A172 (cell line): ENCODE measurements at places on chromosomes 2 and 18. TPM values are rescaled to one million over a fixed set of nuclear protein-coding genes. Genes with fewer than 3 reads are reported as not detected.

GRCh38 chr18:904218-905090 lies at the start of gene ADCYAP1:
Gene ADCYAP1 (plus strand): TSS chr18:904871. CDS start chr18:905387, 516 bp downstream.
- DNase-seq = no peak

- DNase-seq = no peak
These were observed 24.2 kb upstream of the GMPPA start for GRCh38 chr2:219474285-219475060.

DNA sequence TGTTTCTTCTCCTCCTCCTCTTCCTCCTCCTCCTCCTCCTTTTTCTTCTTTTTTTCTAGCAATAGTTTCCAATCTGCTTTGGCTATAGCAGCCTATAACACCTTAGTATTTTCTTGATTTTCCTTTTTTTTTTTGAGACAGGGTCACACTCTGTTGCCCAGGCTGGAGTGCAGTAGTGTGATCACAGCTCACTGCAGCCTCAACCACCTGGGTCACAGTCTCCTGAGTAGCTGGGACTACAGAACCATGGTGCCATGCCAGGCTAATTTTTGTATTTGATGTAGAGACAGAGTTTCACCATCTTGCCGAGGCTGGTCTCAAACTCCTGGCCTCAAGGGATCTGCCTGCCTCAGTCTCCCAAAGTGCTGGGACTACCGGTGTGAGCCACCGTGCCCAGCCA lies 10.7 kb upstream of the THNSL2 start:
- DNase-seq = no peak

GRCh38 chr2:182994228-182994912 lies 43.9 kb downstream of the NCKAP1 start:
- DNase-seq = no peak

DNA sequence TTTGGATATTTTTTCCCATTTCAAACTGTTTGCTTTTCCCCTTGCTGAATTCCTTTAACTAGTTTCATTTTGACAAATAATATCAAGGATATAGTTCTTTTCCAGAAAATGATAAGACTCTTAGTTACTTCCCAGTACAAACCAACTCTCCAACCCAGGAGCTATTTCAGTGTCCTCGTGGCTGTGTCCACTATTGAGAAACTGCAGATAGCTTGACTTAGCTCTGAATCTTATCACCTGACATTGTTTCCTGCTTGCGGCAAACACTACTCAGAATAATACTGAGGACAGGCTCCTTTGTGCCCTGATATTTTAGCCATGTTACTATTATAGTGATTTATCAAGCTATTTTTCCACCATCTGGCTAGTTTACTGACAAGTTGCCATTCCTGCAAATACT lies 74.6 kb downstream of the KLF7 start:
- no peak for DNase-seq

Gene GCFC2
- total RNA-seq = 32.1 and 43.0 TPM in 2 replicates

Gene PPP3R1
- 18.0 and 24.5 TPM in 2 replicates for total RNA-seq

Gene EVX2
- total RNA-seq = not detected in 2 replicates

DNA sequence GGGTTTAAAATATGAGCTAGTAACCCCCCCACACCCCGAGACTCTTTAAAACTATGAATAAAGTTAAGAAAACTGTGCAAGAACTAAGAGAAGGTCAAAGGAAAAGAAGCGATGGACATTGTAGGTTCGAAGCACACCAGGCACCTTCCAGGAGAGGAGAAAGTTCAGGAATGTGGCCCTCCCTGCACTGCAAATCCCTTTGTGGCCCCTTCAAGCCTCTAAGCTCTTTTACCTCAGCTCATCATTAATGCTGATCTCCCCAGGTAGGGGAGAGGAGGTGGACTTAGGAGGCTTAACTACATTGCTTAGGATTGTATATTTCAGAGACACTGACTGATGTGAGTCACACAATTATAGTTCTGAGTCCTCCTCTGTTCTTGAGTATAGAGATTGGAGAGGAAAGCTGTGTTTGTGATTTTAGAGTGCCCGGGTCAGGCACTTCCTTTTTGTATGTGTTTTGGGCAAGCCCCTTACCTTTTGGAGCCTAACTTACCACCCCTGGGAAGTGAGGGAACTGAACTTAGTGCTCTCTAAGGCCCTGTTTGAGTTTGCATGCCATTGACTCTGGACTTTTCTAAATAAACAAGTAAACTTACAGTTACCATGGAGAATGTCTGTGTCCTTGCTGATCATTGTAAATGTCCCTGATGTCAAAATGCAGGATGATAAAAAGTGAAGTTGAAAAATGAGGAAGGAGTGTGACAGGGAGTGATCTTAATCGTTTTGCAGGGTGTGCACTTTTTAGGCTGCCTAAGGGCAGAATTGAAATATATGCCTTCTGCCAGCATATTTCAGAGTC lies 140.8 kb upstream of the ZEB2 start:
- peak; percentile 45 for DNase-seq

GRCh38 chr2:57549642-57550102 lies 496.9 kb upstream of the VRK2 start:
- peak; percentile 17 for DNase-seq

GRCh38 chr18:27921904-27922751 lies 254.8 kb downstream of the CDH2 start:
- peak; percentile 93 for DNase-seq

- DNase-seq = no peak
These were observed 138.5 kb downstream of the MEIS1 start for GRCh38 chr2:66573416-66573815.

GRCh38 chr2:239285071-239285931 lies 115.5 kb downstream of the HDAC4 start:
- DNase-seq = no peak

Gene SETBP1
- 0.10 and 0.14 TPM in 2 replicates for total RNA-seq

Gene GEN1
- 24.7 and 31.2 TPM in 2 replicates for total RNA-seq

GRCh38 chr2:135059577-135059976 lies 7.5 kb downstream of the RAB3GAP1 start:
- DNase-seq = no peak

DNA sequence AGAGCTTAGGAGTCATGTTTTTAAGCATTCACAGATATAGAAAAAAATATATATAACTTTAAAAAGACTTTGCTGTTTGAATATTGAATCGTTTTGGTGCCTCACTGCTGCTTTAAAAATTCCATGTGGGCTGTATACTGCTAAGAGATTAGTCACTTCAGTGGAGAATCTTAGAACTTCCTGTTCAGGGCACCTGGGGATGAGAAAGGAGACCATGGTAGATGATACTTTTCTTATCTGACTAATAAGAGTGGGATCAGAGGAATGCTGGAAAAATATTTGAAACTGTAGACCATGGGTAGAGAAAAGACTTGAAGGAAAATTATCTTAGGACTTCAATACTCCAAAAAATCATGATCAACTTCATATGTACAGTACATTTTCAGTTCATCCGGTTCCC lies 442.2 kb upstream of the SETBP1 start:
- no peak for DNase-seq

Gene KCNE4
- 0.17 TPM in 1 of 2 replicates, not detected in the other for total RNA-seq

- peak; percentile 33 for DNase-seq
These were observed 39.5 kb downstream of the CYTIP start for GRCh38 chr2:157404363-157404762.

DNA sequence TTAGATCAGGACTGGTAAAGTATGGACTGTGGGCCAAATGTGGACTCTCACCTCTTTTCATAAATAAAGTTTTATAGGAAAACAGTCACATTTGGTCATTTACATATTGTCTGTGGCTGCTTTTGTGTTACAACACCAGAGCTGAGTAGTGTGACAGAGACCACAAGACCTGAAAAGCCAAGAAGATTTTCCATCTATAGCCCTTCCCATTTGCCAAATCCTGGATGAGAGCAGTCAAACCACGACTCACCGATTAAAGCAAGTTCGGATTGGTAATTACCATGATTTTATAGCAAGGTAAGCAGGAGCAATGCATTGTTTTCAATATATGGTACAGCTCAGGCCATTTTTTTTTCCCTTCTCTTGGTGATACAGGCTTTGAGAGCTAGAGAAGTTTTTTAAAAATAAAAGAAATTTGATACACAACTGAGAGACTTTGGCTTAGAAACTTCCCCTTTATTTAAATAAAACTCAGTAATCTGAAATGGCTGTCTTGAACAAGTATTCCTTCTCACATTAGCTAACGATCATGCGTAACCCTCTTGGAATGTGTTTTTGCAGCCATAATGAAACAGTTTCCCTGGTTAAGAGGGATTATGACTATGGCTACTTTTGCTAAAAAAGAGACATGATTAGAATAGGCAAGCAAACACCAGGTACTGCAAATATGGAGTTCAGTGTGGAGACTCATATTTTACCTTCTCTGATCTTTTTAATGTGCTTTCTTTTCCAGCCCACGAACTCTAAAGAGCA lies 9.5 kb upstream of the MALL start:
- DNase-seq = peak; percentile 57

DNA sequence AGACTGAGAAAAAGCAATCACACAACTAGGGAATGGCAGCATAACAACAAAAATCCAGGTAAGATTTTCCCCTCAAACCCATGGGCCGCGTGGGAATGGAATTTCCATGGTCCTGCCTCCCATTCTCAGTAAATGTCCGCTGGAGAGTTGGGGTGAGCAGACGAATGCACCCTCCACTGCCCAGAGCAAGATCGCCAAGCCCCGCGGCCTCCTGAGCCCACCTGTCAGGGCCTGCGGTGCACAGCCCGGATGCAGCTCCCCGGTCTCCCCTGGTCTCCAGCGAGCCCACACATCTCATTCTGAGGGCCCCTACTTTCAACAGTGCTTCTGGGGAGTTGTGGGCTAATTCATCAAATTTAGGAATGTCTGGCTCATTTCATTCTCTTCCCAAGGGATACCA lies 327.4 kb upstream of the HS6ST1 start:
- no peak for DNase-seq

Gene NT5C1B
- total RNA-seq = not detected in 2 replicates

- DNase-seq = no peak
These were observed 593.6 kb downstream of the TMX3 start for GRCh38 chr18:68121308-68121707.

DNA sequence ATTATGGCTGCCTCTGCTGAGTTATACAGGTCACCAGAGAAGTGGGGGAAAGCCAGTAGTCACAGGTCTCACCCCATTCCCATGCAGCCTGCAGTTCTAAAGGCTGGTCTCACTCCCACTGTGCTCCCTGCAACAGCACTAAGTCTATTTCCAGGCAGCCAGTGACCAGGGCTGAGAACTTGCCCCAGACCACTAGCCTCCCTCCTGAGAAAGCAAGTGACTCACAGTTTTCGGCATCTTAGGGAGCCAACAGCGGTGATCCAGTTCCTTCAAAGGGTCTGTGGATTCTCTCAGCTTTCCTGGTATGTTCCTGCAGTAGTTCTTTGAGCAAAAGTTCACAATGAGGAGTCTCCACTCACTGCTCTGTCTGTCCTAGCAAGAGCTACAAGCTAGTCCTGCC lies 329.6 kb upstream of the MAP2 start:
- peak; percentile 34 for DNase-seq
